Right lung (tissue), 10 donors: ENCODE measurements at places on chromosomes 3 and 15. TPM values are rescaled to one million over a fixed set of nuclear protein-coding genes. Genes with fewer than 3 reads are reported as not detected.

SKOR1 gene
- polyA plus RNA-seq, result 0.47 TPM

OR5H14 gene
- not detected for polyA plus RNA-seq

SLC22A13 gene
- polyA plus RNA-seq, result 0.07 TPM

GRCh38 chr3:145448436-145448835, 712.5 kb downstream of the PLOD2 start:
- no peak for DNase-seq
